ENCODE measurements at places on chromosomes 1 and 21.
A peak's percentile ranks its signal among the peaks of the same experiment; 100 is the strongest.

DNA sequence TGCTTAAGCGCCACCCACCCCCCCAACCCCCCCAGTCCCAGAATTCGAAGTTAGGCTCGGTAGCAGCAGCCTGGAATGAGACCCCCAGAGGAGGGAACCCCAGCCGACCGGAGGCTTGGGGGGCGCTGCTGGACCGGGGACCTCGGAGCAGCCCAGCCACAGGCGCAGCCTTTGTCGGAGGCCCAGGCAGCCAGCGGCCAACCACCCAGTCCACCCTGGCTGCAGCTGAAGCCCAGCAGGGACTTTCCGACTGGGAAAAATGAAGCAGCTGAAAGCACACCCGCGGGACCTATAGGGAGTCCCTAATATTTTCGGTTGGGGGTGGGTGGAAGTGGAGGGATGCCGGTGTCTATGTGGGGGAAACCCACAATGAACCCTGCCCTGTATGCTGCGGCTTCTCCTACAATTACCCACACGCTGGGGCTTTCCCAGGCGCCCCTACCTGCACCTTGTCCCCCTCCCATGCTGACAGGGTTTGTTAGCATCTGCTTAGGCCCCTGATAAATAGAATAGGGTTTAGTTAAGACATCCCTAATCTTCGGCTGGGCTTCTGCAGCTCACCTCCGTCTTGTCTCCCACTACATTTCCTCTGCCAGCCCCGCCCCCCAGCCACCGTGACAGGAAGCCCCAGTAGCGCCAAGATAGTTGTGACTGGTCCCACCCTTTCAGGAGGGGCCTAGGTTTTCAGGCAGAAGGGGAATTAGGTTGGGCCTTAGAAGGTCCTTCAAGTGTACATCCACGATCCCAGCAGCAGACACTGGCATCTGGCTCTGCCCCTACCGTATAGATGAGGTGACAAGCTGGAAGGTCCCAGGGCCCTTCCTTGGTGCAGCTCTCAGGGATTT is 838 bp downstream of the CCDC28B start:
- peak; percentile 67 for DNase-seq

GRCh38 chr1:107690491-107690890 is 274.5 kb downstream of the VAV3 start:
- no peak for DNase-seq

GRCh38 chr1:156123356-156124196 is 9.1 kb downstream of the LMNA start:
- DNase-seq: peak; percentile 54

DNA sequence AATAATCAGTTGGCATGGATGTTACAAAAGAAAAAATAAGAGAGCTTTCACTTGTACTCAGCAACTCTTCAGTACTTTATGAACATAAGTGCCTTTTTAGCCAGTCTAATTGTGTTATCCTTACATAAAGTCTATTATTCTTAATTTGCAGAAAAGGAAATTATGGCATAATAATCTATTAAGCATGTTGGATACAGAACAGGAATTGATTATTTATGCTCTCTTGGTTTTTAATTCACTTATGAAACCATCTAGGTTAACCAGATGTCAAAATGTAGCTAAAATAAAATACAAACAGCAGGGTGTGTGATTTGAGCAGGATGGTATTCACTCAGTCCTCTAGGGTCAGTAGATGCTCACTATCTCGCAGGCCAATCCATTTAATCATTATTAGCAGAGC is 79.7 kb downstream of the PLPPR5 start:
- no peak for DNase-seq

DNA sequence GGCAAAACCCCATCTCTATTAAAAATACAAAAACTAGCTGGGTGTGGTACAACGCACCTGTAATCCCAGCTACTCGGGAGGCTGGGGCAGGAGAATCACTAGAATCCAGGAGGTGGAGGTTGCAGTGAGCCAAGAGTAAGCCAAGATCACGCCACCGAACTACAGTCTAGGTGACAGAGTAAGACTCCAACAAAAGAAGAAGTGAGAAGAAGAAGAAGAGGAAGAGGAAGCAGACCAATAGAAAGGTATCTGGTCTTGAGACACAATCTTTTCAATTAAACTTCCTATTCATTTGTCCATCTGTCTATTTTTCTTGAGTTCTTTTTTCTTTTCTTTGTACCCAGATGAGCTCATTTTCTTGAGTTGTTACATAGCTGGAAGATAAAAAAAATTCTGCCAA is 55.7 kb upstream of the ACADM start:
- no peak for DNase-seq

DNA sequence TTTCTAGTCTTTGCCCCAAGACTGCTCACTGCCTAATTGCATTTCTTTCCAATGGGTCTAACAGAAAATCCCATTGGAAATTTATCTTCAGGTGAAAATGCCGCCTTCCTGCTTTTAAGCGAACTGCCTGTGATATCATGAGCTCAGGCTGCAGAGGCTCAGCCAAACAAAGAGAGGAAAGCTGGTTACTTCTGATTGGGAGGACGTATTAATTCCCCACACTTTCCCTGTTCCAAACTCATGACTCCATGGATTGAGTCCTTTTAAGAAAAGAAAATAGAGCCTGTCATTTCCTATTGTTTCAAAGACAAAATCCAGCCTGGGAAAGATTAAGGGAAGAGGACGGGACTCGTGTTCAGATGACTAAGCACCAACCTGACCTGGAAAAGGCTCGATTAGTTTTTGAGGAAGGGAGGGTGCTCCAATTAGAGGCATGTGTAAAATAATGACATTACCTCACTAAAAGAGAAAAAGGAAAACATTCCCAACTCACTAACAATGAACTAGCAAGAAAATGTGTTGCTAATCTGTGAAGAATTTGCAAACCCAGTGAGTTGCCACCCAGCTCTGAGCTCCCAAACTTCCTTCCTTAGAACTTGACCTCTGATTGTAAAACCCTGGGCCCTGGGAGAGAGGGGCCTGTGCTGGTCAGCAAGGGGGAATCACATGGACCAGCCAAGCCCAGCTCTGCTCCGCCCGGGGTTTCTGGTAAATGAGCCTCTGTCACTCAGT is 61.2 kb downstream of the TCP10L start:
- DNase-seq: no peak

GRCh38 chr1:186781730-186782129 is 47.0 kb upstream of the PLA2G4A start:
- DNase-seq: no peak

GRCh38 chr1:119623193-119623515 is 24.9 kb downstream of the ZNF697 start:
- no peak for DNase-seq

DNA sequence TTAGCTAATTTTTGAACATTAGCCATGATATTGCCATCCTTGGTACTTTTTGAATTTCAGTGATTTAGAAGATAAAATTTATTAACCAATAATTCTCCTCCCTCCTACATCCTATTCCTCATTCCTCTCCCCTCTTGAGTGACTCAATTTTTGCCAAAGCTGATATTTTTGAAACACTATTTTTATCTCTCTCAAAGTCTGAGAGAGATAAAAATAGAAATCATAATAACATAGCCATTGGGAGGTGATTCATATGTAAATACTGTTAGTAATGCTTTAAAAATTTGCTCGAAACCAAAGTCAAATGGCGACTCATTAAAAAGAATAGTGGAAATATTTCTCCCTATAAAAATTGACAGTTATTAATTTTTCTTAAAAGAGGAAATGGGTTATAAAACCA is 97.4 kb downstream of the PATJ start:
- DNase-seq: no peak

- DNase-seq: no peak
Measured at GRCh38 chr1:175443332-175443731, 250.8 kb upstream of the KIAA0040 start.

DNA sequence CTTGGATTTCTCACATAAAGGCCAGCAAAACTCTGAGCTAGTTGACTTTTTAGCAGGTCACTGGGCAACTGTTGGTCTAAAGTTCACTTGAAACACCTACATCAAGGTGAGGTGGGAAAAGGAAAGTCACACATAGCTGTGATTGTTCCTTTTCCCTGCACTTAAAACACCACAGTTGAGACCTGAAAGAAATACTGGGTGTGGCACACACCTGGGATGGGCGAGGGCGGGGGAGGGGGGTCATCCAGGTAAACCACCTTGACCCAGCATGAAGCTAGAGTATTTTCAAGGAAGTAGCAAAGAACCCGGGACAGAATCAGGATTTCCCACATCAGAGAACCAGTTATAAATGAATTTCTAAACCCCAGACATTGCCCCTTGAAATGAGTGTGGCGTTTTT is 26.4 kb downstream of the ZNF697 start:
- no peak for DNase-seq

GRCh38 chr1:39732730-39733129 is 6.0 kb upstream of the PPIE start:
- DNase-seq: no peak

DNA sequence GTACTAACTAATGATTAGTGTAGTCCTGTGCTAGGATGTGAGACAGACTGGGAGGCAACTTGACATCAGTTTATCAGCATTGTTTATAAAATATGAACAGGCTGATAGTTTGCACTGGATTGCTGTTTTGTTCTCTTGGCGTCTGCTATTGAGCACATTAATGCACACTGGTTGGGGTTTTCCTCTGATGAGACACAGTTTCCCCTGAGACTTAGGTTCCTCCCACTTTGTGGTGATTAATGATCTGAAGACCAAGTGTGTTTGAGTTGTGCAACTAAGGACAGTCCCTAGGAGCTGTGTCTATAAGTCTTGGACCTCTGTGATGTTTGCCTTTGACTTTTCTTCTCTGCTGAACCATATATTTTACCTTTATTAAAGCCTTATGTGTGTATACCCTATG is 1015.4 kb downstream of the AMY1C start:
- DNase-seq: no peak

GRCh38 chr1:5405263-5405662 is 587.0 kb downstream of the NPHP4 start:
- DNase-seq: no peak

- no peak for DNase-seq
Measured at GRCh38 chr1:211739671-211740411, 64.4 kb upstream of the NEK2 start.

GRCh38 chr1:206734499-206735142 is 36.0 kb upstream of the IL19 start:
- peak; percentile 60 for DNase-seq

DNA sequence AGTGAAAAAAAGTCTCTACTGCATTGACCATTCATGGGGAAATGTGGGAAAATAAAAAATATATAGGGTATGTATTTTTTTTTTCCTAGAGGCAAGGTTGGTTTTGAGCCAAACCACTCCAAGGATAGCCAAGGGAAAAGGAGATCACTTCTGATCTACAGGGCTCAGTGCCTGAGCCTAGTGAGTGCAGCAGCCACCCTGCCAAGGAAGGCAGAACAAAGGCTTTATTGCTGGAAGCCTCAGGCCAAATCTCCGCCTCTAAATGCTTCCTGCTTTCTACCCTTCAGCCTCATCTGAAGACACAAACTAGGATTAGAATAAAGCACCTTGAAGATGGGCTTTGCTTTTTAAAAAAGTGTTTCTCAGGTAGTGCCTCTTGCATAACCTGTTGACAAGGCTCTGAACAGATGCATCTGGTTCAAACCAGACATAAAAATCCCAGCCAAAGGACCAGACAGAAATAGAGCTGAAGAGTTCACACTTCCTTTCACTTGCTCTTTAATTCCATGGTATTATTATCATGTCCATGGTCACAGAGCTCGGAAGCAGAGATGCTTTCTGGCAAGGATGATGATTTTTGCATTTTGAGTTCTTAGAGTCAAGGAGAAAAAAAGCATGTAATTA is 10.5 kb downstream of the C1orf115 start:
- DNase-seq: no peak

DNA sequence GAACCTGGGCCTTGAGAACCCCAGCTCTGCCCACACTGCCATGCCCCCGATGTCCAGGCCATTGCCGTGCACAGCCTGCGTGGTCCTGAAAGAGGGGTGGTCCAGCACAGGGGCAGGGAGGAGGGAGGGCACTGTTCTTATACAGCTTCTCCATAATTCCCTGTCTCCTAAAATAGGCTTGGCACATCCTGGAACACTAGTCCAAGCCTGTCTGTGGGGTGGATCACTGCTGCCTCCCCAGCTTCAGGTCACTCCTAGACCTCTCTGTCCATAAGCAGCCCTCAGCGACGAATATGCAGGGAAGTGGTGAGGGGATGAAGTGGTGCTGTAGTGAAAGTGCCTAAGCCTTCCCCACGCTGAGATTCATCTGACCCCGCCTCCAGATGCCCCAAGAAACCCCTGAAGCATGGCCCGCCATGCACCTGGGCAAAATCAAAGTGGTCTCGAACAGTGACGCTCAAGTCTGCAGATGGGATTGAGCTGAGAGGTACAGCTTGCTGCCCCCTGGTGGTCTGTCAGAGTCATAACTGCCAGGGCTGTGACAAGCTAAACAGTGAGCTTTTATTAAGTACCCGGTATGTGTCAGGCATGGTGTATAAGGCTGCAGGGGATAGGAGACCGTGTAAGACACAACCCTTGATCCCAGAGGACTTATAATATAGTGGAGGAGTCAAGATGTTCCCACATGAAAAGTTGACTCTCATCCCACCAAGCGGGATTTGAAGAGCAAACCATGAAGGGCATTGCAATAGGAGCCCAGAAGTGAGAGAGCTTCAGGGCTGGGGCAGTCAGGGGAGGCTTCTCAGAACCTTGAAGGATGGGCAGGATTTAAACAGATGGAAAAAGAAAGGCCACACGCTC is 66.6 kb downstream of the FAM163A start:
- peak; percentile 49 for DNase-seq

DNA sequence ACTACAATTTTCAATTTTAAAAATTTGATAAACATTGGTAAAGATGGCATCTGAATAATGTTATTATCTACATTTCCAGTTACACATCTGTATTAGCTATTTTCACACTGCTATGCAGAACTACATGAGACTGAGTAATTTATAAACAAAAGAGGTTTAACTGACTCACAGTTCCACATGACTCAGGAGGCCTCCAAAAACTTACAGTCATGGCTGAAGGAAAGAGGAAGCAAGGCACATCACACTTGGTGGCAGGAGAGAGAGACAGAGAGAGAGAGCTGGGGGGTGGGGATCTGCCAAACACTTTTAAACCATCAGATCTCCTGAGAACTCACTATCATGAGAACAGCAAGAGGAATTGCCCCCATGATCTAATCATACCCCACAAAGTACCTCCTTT is 850.0 kb downstream of the LTN1 start:
- no peak for DNase-seq

- DNase-seq: no peak
Measured at GRCh38 chr21:39422527-39423241, 22.9 kb downstream of the LCA5L start.

- DNase-seq: no peak
Measured at GRCh38 chr1:3290915-3291314, 163.6 kb upstream of the ARHGEF16 start.

- peak; percentile 19 for DNase-seq
Measured at GRCh38 chr1:38872401-38873026, 634 bp downstream of the MYCBP start.

Measured in activated CD8-positive, alpha-beta memory T cell treated with anti-CD3 and anti-CD28 coated beads for 1 hour (primary cell).